Stimulated activated CD4-positive, alpha-beta T cell treated with anti-CD3 and anti-CD28 coated beads, TNF-alpha, amount 100 ng/mL, for 4 hours (primary cell): ENCODE measurements at places on chromosomes 2 and 18.
A peak's percentile ranks its signal among the peaks of the same experiment; 100 is the strongest.

GRCh38 chr18:46061387-46061786, 10.7 kb downstream of the PSTPIP2 start:
- no peak for DNase-seq

GRCh38 chr18:47983946-47984345, 53.5 kb upstream of the SMAD2 start:
- no peak for DNase-seq

DNA sequence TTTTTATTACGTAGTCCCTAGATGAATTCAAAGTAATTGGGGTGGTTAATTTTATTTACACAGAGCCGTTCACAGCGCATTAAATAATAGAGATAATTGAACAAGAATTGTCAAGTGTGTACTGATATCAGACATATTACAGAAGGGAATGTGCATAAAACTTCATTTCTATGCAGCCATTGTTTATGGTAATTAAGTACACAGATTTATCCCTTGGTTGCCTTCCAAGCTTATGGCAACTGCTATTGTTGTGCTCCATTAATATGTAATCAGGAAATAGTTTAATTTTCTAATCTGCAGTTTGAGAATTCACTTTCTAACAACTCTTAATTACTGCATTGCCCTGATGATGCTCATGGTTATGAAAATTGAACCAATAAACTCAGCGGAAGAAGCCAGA, 47.3 kb upstream of the OTX1 start:
- no peak for DNase-seq

GRCh38 chr2:201261471-201261870, 1.1 kb downstream of the CASP8 start:
- peak; percentile 24 for DNase-seq

DNA sequence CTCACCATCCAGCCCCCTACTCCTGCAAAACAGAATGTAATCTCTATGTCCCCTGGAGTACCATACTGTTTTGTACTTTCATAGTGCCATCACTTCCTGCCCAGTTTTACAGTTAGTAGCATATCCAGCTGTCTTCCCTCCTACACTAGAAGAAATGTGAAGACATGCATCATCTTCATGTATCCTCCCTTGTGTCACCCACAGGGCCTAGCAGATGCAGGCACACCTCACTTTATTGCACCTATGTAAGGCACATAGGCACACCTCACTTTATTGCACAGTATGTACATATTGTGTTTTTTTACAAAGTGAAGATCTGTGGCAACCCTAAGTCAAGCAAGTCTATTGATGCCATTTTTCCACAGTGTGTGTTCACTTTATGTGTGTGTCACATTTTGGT, 12.0 kb downstream of the DNAJC27 start:
- DNase-seq = no peak

DNA sequence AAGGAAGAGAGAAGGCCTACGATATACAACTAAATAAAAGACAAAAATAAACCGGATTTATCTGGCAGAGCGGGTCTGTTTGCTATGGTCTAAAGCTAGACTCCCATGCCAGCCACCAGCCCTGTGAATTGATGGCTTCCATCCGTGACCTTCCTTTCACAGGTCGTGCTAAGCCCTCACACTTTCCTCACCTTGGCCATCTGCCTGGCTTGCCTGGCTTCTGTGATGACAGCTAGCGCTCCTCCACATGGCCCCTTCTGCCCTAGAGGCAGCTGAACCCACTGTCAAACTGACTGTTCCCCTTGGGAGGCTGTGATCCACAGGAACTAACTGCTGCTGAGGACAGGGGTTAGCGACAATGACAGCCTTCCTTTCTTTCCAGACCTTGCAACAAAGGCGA, 32.5 kb downstream of the GAREM1 start:
- DNase-seq = no peak
